ENCODE measurements at places on chromosomes 4 and X.
A peak's percentile ranks its signal among the peaks of the same experiment; 100 is the strongest.

DNA sequence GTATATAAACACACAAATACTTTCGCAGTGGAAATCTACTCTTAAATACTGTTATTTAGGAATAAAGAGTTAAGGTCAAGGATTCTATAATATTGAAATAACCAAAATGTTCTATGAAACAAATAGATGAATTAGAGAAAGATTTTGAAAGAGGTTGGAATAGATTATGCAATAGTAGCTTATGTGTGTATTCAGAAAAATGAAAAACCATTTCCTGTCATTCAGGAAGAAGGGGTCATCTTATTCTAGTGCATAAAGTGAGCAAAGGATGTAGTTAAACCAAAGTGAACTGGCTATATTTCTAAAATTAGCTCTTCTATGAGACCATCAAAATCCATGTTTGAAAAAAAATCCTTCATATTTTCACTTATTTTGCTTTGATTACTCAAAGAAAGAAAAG lies 30.0 kb upstream of the MYOZ2 start:
- DNase-seq = no peak

DNA sequence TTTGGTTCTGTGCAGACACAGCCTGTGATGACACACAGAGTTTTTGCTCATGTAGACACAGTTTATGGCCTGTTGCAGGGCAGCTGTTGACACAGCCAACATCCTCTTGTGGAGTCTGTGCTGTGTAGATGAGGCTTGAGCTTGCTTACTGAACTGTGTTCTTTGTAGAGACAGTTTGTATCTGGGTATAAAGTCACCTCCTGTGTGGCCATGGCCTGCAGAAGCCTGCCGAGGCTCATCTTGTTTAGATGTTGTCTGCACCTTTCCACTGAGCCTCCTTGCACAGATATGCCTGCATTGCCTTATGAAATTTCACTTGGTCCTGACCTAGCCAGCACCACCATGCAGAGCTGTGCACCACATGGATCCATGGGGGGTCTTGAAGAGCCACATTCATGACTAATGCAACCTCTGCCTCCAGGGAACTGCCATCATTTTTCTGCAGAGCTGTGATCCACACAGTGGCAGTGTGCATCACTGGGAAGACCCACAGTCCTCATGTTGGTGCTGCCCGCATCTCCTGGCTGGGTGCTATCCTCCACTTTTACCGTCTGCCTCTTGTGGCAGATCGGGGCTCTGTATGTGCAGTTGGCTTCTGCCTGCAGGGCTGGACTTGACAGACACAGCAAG lies 198.0 kb upstream of the MAMLD1 start:
- DNase-seq = no peak

GRCh38 chr4:147400721-147401120 lies 80.2 kb upstream of the EDNRA start:
- DNase-seq = no peak

DNA sequence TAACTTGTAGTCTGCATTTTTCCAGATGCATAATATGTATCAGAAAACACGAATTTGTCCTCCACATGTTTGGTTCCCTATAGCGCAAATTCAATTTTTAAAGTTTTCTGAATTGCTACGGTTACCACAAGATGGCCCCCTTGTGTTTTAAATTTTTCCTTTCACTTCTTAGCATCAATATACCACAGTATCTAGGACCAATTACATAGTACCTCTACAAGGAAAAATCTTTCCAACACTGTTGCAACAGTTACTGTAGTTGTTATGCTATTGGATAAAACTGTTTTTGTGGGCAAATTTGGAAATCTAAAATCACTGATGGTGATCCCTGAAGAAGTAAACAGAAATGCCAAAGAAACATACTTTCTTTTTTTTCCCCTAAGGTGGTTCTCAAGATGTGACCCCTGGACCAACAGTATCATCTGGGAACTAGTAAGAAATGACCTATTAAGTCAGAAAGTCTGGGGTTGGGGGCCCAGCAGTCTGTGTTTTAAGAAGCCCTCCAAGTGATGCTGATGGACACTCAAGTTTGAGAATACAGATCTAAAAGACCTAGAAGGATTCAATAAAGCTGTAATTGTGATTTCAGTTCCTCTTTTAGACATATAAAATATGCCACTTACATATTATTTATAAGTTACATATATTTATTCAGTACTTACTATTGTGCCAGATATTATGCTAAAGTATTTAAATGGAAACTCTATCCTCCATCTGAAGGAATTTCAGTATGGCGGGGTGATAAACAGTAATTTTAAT lies 3.1 kb downstream of the ZGRF1 start:
- DNase-seq = peak; percentile 65

GRCh38 chrX:9355739-9356138 lies 109.1 kb upstream of the TBL1X start:
- DNase-seq = no peak

- DNase-seq = no peak
These were observed 503.3 kb upstream of the FAM241A start for GRCh38 chr4:111641813-111642579.

DNA sequence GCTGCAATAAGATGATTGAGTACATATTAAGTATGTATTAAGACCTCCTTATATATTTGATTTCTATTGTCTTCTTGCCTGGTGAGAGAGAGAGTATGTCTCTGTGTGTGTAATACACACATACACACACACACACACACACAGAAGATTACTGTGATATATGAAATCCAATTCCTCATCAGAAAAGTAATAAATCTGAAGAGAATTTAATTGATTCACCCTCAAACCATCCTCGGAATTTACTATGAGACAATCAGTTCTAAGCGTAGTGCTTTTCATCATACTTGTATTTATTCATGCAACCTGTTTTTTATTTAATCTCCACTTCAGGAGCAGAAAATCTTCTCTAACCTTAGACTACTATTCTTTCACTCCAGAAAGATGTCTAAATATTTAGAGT lies 62.3 kb upstream of the TLL1 start:
- DNase-seq = no peak

GRCh38 chrX:119407681-119408080 lies 8.5 kb downstream of the SLC25A43 start:
- no peak for DNase-seq

DNA sequence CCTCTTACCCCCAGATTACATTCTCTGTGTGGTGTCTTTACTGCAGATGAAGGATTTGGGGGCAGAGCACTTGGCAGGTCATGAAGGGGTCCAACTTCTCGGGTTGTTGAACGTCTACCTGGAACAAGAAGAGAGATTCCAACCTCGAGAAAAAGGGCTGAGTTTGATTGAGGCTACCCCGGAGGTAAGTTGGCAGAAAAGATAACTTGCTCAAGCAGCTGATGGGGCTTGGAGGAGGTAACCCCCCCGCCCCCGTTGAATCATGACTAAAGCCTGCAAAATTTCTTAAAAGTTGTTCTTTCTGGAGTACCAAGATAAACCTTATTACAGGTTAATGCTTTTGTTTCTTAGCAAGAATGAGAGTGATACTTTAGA lies 1.5 kb downstream of the CCNG2 start:
- no peak for DNase-seq

DNA sequence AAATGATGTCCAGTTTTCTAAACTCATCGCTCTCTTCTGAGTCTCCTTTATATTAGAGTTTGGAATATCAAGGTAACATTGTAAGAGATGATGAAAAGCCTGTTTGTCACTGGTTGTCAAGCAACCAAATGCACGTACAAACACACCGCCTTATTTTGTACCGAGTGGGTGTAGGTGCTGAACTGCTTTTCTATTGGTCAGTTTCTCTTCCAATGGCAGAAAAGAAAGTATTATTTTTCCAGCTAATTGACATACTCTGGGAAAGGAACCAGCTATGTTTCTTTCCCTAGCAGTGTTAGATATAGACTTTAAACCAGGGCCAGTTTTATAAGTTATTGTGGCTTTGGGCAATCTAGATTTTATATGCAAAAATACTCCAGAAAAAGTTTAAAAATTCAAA lies 6.6 kb upstream of the PPM1K start:
- DNase-seq = no peak

GRCh38 chr4:56310401-56311125 lies 76.7 kb downstream of the AASDH start:
- DNase-seq = no peak

DNA sequence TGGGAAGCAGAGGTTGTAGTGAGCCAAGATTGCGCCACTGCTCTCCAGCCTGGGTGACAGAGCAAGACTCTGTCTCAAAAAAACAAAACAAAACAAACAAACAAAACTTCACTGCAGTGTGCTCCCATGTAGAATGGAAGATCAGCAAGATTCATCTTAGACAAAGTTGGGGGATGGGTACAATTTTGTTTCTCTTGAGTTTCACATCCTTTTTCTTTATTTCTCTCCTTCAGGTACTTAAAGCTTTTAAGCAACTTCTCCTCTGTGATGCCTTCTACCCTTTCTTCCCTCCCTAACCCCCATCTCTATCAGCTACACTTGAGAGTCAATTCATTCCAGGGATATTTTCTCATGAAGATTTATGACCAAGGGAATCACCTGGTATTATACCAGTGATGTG lies 15.5 kb upstream of the RBBP7 start:
- DNase-seq = no peak

- no peak for DNase-seq
These were observed 177.1 kb upstream of the FRG1 start for GRCh38 chr4:189763583-189763982.

- no peak for DNase-seq
These were observed 377.0 kb downstream of the RPA4 start for GRCh38 chrX:97260679-97261078.

GRCh38 chr4:122577808-122578781 lies 42.8 kb downstream of the IL21 start:
- DNase-seq = no peak

- DNase-seq = peak; percentile 21
These were observed 3.8 kb downstream of the ZFX start for GRCh38 chrX:24153178-24153795.

- DNase-seq = no peak
These were observed 59.4 kb upstream of the FBXW7 start for GRCh38 chr4:152594978-152595925.

- DNase-seq = no peak
These were observed 9.0 kb downstream of the CSN3 start for GRCh38 chr4:70251250-70251944.

GRCh38 chr4:95674521-95674981 lies 125.8 kb upstream of the UNC5C start:
- DNase-seq = no peak

Data from hematopoietic multipotent progenitor cell treated with erythropoietin and hydrocortisone succinate and interleukin-3 and kit ligand, for 17 days (in vitro differentiated cells).